ENCODE measurements at places on chromosomes 16 and 17.

DNA sequence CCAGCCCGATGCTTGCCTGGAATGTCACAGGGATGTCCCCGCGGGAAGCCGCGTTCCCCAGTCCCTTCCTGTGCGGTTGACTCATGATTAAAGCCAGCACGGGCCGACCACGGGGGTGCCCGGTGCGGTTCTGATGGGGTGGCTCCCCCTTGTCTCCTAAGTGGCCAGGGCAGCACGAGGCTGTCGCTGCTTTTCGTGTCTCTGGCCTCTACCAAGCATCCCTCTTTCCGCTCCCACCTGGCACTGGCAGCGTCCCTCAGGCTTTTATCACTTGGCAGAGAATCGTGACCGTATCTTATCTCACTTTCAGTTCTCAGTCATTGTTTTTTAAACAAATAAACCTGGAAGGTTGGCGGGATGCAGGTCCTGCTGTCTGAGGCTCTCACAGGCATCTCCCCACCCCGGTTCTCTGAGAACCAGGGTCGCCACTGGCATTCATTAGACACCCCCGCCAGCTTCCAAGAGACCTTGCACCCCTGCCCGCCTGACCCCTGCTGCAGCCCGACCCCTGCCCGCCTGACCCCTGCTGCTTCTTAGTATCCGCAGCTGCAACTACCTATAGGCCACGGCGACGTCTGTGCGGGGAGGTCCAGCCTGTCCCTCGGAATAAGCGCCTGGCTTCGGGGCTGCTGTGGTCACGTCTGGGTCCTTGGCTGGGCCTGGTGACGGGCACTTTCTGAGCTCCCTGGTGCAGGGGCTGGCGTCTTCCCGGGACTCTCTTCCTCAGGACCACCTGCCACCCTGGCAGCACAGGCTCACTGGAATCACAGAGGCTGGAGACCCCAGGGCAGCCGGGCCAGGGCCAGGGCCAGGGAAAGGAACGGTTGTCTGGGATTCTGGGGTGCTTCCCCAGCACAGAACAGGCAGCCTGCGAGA is 7.5 kb downstream of the C1QTNF8 start:
- no peak for DNase-seq

DNA sequence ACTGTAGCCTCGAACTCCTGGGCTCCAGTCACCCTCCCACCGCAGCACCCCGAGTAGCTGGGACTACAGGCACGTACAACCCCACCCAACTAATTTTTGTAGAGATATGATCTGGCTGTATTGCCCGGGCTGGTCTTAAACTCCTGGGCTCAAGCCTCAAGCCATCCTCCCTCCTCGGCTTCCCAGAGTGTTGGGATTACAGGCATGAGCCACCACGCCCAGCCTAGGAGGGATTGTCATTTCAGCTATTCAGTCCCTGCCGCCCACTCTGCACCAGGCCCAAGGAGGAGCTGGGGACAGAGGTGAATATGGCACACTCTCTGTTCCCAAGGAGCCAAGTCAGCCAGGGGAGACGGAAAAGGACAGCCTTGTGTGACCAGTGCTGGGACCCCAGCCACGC is 256.2 kb downstream of the PARN start:
- no peak for DNase-seq

GRCh38 chr16:71781741-71782140 is 26.9 kb downstream of the AP1G1 start:
- DNase-seq, result no peak

DNA sequence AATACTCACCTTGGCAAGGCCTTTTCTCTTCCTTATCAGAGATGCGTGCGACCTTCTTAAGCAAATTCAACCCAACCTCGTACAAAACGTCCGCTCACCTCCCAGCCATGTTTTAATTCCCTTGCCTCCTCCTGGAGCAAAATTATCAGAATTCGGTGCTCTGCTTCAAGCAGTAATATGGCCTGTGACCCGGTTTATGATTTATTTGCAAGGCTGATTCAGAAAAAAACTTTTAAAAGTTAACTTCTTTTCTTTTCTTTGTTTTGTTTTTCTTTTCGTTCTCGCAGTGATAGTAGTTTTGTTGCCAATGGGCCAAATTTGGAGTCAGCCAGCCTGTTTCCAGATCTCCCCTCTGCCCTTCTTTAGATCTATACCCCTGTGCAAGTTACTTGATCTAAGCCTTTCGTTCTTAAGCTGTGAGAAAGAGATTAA is at the start of gene PHLPP2:
Gene PHLPP2 (minus strand): TSS at position 382 of the 432 bp plus-strand sequence. CDS start 9,906 bp downstream, outside the sequence.
- no peak for DNase-seq

DNA sequence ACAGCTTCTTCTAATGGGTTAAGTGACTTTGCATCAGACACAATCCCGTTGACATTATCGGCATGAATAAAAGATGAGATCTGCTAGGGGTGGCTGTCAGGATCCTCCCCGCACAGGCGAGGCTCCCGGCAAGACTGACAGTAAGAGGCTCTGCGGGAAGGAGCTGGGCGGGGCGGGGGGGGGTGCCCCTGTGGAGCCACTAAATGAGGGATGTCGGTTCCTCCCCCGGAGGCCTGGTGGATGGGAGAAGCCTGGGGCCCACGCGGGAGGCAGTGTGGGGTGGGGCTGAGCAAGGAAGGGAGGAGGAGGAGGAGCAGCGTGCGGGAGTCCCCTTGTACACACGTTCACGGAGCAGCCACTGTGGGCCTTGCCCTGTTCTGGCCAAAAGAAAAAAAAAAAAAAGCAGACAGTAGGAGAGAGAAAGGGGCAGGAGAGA is 190.9 kb upstream of the GSE1 start:
- DNase-seq, result peak; percentile 71

GRCh38 chr17:16943541-16944333 is 28.2 kb downstream of the TNFRSF13B start:
- no peak for DNase-seq

GRCh38 chr17:7742729-7743128 is 25.2 kb downstream of the DNAH2 start:
- no peak for DNase-seq

DNA sequence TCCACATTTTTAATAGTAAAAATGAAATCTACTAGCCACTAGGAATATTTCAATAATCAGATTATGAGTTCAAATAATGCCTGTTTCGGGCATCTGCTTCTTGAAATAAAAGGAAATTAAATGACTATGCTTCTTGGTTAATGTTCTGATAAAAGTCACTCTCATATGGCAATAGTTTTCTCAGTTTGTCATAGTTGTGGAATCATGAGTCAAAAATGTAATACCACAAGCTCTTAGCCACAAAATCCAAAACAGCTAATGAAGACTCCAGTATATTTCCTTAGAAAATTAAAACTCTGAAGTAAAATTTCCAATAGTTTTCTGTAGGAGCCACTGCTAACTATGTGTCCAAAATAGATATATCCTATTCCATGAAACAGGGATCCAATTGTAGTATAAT is 676.3 kb upstream of the CDH8 start:
- DNase-seq, result no peak

GRCh38 chr16:3171855-3172593 is 16.0 kb upstream of the OR1F1 start:
- DNase-seq, result no peak

GRCh38 chr17:74702116-74702871 is 10.4 kb downstream of the CD300LF start:
- DNase-seq, result no peak

GRCh38 chr17:21379080-21379711 is 3.0 kb downstream of the KCNJ12 start:
- DNase-seq, result no peak

DNA sequence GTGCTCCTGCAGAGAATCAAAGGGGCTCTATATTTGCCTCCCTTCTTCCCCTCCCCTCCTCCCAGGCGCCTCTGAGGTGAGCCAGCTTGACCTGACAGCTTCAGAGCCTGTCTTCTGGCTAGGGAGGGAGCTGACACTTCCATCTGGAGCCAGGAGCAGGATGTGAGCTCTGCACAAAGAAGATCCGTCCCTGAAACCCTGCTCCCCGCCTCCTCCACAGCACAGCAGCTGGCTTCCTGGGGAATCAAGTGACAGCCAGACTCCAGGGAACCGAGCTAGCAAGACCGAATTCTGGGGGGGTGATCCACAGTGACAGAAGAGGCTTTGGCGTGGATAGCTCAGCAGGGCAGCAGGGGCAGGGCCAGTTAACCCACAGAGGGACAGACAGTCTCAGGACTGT is 37.2 kb downstream of the CCDC182 start:
- DNase-seq, result peak; percentile 68

GRCh38 chr17:980406-981291 is 1.1 kb upstream of the NXN start:
- peak; percentile 42 for DNase-seq

- no peak for DNase-seq
Observed at GRCh38 chr17:38416840-38417209, 11.4 kb upstream of the ARHGAP23 start.

- no peak for DNase-seq
Observed at GRCh38 chr17:14197586-14197985, 39.1 kb downstream of the CDRT15 start.

GRCh38 chr17:13002761-13003453 is 14.9 kb downstream of the ELAC2 start:
- DNase-seq, result peak; percentile 68

DNA sequence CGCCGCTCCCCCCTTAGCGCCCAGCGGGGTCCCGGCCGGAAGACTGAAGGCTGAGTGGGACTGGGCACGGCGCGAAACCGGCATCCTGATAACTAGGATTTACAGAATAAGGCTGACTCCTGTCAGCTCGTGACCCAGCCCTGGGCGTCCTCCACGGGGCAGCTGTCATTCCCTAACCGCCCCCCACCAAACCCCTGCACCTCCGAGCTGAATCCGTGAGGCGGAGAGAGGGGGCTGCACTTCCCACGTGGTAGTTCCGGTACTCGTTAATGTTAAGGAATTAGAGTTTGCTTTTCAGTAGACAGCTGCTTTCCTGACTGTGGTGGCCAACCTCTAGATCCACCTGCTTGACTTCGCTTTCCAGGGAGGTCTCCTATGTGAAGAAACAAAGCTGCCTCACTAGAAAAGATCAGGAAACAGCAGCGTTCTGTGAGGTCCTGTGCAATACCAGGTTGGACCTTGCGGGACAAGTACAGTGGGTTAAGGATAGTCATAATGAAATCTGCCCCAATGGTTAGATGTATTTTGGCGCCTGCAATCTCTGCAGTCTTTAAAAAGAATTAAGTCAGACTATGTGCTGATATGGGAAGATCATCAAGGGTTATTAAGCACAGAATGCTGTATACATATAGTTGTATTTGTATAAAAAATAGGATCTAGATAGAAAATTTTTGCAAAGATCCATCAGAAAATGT is 1.1 kb upstream of the WBP2 start:
- no peak for DNase-seq

DNA sequence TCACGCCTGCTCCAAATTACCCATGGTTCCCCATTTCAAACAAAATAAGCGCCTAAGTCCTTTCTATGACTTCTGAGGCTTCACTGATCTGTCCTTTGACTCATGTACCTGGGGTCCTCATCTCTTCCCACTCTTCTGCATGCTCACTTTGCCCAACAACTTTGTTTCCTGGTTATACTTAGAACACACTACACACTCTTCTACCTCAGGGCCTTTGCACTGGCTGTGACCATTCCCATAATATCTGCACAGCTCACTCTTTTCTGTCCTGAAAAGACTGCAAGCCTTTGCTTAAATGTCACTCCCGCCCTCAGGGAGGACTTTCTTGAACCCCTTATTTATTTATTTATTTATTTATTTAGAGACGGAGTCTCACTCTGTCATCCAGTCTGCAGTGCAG is 14.1 kb downstream of the CDH1 start:
- DNase-seq, result no peak

- DNase-seq, result peak; percentile 42
Observed at GRCh38 chr16:19757762-19758595, 39.9 kb downstream of the IQCK start.

DNA sequence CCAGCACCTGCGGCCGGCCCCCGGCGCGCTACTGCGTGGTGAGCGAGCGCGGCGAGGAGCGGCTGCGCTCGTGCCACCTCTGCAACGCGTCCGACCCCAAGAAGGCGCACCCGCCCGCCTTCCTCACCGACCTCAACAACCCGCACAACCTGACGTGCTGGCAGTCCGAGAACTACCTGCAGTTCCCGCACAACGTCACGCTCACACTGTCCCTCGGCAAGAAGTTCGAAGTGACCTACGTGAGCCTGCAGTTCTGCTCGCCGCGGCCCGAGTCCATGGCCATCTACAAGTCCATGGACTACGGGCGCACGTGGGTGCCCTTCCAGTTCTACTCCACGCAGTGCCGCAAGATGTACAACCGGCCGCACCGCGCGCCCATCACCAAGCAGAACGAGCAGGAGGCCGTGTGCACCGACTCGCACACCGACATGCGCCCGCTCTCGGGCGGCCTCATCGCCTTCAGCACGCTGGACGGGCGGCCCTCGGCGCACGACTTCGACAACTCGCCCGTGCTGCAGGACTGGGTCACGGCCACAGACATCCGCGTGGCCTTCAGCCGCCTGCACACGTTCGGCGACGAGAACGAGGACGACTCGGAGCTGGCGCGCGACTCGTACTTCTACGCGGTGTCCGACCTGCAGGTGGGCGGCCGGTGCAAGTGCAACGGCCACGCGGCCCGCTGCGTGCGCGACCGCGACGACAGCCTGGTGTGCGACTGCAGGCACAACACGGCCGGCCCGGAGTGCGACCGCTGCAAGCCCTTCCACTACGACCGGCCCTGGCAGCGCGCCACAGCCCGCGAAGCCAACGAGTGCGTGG is 1.5 kb downstream of the NTN1 start:
- no peak for DNase-seq

DNA sequence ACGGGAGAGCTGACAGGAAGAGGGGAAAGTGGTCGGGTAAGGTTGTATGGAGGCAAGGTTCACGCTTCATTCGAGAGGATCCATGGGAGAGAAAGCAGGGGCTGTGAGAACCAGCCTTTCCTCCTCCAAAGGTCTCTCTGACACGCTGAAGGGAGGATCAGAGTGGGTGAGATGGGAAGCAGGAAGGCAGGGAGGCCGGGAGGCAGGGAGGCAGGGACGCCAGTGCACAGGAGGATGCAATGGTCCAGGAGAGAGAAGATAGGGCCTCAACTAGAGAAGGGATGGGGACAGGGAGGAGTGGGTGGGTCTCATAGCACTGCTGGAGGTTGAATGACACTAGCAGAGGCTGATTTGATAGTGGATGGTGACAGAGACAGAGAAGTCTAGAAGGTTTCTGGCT is 54.1 kb downstream of the PIMREG start:
- DNase-seq, result no peak

DNA sequence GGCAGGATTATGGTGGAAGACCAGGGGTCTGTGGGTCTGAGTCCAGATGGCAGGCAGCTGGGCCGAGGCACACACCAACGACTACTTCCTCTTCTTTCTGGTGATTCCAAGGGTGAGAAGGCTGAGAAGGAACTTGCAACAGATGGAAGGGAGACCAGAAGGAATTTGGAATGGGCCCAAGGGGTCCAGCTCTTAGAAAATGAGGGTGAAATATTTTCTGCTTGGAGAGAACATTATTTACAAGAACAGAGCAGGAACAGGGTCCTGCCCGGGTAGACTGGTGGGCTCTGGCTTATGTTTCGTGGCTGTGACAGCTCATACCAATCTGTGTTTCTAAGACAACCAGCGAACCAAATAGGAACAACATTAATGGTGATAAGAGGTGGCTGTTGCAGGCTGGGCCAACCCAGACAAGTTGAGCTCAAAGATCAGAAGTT is 36.6 kb downstream of the CCDC42 start:
- no peak for DNase-seq

DNA sequence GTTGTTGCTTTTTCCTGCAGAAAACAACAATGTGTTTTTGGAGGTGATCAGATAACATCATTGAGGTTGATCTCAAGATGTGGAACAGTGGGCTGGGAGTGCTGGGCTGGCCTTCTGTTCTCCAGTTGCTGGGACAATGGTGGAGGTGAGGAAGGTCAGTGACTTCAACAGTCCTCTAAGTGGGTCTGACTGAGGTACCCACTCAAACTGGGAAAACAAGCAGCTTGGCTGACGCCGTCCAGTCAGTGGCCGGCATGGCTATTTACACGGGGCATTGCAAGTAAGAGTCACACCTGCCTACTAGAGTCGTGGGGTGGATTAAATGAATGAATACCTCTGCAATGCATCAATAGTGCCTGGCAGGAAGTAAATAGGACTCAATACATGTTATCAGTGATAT is 386.7 kb upstream of the ZFHX3 start:
- no peak for DNase-seq
